Activated CD4-positive, alpha-beta memory T cell treated with anti-CD3 and anti-CD28 coated beads, Interleukin-2, amount 10 ng/mL, durations not matched to agents 7 days and 5 days (primary cell): ENCODE measurements at places on chromosomes 6 and 20.
A peak's percentile ranks its signal among the peaks of the same experiment; 100 is the strongest.

- H3K4me1 ChIP-seq, result peaks cover 22% of the 10 kb centered on the region
- H3K27me3 ChIP-seq, result peaks cover 30% of the 10 kb centered on the region
- H3K4me3 ChIP-seq, result no peak overlapping the region
- no peak overlapping the region for H3K27ac ChIP-seq
Observed at GRCh38 chr6:52213127-52213526, 27.0 kb downstream of the IL17A start.

DNA sequence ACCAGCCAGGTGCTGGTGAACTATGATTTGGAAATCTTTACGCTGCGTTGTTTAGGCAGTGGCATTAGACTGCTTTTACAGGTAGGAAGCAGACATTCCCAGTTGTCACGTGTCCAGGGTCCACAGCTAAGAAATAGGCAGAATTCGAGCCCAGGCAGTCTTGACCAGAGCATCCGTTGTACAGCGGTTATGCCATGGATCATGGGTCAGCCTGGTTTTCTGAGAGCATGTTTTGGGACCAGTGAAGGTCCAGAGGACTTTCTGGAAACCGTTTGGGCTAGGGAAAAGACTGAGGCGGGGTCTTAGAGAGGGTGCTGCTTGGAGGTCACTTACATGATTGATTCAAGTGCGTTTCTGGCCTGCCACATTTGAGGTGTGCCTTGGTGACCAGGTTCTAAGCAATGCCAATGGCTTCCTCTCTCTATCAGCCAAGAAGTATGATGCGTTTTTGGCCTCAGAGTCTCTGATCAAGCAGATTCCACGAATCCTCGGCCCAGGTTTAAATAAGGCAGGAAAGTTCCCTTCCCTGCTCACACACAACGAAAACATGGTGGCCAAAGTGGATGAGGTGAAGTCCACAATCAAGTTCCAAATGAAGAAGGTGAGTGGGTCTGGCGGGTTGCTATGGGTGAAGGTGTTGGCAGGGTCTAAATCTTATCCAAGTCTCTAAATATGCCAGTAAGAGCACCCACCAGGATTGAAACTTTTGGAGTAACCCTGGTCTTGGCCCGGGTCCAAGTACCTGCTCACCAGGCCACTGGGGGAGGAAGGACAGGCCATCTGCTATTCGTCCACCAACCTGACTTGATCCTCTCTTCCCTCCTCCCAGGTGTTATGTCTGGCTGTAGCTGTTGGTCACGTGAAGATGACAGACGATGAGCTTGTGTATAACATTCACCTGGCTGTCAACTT, 1.8 kb downstream of the RPL10A start:
- H3K27me3 ChIP-seq, result no peaks in the 10 kb centered on the region
- no peak for DNase-seq
- H3K4me1 ChIP-seq, result peaks cover 40% of the 10 kb centered on the region

GRCh38 chr20:31760519-31761240, 21.6 kb downstream of the TPX2 start:
- no peaks in the 10 kb centered on the region for H3K27me3 ChIP-seq
- H3K36me3 ChIP-seq, result peaks cover 73% of the 10 kb centered on the region
- no peak overlapping the region for H3K27ac ChIP-seq
- H3K4me3 ChIP-seq, result no peak overlapping the region
- DNase-seq, result no peak

DNA sequence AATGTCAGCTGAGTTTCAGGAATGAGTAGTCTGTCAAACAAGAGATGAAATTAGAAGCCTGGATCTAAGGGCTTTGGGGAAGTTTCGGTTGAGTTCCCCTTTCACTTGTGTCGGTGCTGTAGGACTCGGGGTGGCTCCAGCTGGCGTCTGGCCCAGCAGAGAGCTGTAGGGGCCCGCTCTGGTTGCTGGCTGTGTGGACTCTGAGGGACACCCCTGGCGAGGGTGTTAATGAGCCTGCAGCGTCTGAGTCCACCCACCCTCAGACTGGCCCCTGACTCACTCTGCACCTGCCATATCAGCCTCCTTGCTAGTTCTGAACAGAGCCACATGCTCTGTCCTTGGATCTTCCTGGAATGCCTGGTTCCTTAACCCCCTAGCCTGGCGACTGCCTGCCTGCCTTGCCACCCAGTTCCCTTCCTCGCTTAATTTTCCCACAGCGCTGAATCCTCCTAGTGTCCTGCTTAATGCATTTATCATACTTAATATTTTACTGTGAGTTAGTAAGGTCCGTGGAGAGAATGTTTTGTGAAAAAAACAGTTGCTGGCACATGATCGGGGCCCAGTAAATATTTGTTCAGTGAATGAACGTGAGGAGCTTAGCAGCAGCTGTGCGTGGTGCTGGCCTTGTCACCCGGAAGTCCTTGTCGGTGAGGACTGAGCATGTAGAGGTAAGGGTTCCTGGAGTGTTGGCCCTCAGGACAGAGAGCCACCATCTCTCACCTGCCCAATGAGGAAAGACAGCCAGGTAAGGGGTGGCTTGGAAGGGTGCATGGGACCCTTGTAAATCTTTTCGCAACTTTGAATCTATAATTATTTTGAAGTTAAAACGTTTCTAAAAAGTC, 1.6 kb downstream of the DNAJC5 start:
- H3K27me3 ChIP-seq, result no peaks in the 10 kb centered on the region
- peak overlapping the region; percentile 95 for H3K4me3 ChIP-seq
- DNase-seq, result peak; percentile 42
- peaks cover 33% of the 10 kb centered on the region for H3K36me3 ChIP-seq
- peaks cover 52% of the 10 kb centered on the region for H3K4me1 ChIP-seq
- H3K27ac ChIP-seq, result peak overlapping the region; percentile 99

- H3K4me3 ChIP-seq, result no peak overlapping the region
- no peaks in the 10 kb centered on the region for H3K27me3 ChIP-seq
- peaks cover 5% of the 10 kb centered on the region for H3K36me3 ChIP-seq
- DNase-seq, result no peak
- H3K4me1 ChIP-seq, result peaks cover 14% of the 10 kb centered on the region
- H3K27ac ChIP-seq, result no peak overlapping the region
Observed at GRCh38 chr20:18739751-18740166, 73.8 kb upstream of the SCP2D1 start.

GRCh38 chr6:73742433-73742832, 46.4 kb downstream of the CD109 start:
- H3K4me3 ChIP-seq, result no peak overlapping the region
- no peaks in the 10 kb centered on the region for H3K27me3 ChIP-seq
- peaks cover 8% of the 10 kb centered on the region for H3K4me1 ChIP-seq

DNA sequence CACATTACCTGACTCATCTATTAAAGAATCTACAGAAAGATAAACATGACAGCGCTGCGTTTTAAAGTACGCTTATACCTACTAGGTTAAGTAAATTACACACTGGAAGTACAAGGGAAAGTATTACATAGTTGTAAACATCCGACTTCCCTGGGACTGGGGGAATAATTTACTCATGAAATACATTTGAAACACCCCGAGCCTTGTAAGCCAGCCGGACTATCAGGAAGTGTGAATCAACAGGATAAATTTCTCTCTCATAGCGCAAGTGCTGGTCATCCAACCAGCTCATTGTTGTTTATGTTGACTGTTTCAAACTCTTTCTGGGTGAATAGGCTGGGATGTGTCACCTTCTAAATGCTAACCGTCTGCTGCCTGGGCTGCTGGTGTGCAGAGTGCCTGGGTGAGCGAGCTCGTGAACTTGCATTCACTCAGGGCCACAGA, 4.9 kb downstream of the BMP6 start:
- no peak for DNase-seq
- H3K4me1 ChIP-seq, result peaks cover 18% of the 10 kb centered on the region
- H3K36me3 ChIP-seq, result no peaks in the 10 kb centered on the region
- peaks cover 65% of the 10 kb centered on the region for H3K27me3 ChIP-seq

DNA sequence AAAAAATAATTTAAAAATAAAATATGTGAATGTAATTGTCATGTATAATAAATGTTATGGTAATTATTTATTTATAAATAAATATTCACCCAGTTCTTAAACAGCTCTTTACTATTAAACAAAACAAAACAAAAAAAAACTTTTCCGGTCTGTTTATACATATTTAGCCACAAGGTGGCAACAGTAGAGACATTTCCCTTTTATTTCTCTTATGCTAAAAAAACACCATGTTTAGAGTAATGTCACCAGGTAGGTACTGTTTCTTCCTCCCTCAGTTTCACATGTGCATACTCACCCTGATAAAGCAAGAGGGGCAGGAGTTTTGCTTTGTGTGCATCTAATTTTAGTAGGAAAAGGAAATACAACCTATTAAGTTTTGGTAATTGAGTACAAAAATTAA, 610.4 kb upstream of the IMPG1 start:
- DNase-seq, result no peak
- H3K36me3 ChIP-seq, result no peaks in the 10 kb centered on the region
- no peaks in the 10 kb centered on the region for H3K27me3 ChIP-seq
- H3K4me3 ChIP-seq, result no peak overlapping the region
- H3K27ac ChIP-seq, result no peak overlapping the region

GRCh38 chr6:101741474-101742171, 348.1 kb downstream of the GRIK2 start:
- H3K4me3 ChIP-seq, result no peak overlapping the region
- no peak overlapping the region for H3K27ac ChIP-seq
- no peaks in the 10 kb centered on the region for H3K27me3 ChIP-seq
- no peaks in the 10 kb centered on the region for H3K4me1 ChIP-seq
- H3K36me3 ChIP-seq, result no peaks in the 10 kb centered on the region

DNA sequence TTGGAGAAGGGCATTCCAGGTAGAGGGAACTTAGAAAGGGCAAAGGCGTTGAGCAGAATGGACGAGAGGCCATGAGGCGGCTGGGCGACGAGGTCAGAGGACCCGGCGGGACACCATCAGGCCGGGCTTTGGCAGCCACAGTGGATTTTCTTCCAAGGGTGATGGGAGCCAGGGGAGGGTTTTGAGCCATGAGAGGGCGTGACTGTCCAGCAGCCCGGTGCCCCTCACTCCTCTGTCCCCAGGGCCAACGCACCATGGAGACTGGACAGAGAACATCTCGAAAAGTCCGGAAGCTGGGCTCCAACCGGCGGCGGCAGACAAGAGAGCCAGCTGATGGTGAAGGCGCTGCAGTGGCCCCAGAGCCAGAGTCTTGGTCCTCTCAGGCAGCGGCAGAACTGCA, 6.4 kb downstream of the RAB44 start:
- no peak overlapping the region for H3K4me3 ChIP-seq
- no peak for DNase-seq
- H3K27ac ChIP-seq, result no peak overlapping the region

DNA sequence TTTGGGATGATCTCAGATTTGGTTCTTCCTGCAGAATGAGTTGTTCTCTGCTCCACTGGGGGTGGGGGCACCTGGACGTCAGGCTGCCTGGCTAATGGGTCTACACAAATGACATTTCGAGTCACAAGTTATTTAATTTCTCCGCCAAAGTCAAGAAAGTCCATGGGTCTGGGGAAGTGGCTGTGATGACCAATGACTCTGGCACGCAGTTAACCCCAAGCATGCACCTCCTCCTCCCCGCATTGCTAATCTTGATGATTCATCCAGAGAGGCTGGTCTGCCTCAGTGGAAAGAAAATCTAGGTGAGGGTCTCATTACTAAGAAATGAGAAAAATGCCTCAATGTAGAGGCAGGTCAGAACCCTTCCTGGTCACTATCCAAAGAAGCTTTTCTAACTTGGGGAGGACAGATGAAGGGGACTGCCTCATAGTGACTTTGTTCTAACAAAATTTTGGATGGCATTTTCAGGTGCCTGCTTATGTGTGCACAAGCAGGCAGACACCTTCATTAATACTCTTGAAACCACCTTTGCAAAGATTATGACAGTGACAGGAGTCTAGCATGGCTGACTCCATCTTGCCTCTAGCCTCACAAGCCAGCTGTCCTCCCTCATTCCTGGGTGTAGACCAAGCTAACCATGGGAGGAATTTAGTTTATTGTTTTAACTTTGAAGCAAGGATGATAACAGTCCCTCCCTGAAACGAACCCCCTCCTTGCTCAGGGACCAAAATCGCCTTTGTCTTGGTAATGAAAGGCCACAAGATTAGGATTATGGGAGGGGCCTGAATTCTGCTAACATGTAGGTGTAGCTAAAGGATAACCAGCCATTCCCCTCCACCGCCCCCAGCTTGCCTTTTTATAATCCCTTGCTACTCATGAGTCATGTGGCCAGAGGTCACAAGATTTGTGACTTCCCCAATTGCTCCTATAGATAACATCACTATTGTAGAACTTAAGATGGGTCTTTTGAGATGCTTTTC, 98.6 kb upstream of the MRPS10 start:
- peak overlapping the region; percentile 55 for H3K27ac ChIP-seq
- H3K27me3 ChIP-seq, result no peaks in the 10 kb centered on the region
- no peak for DNase-seq
- peaks cover 68% of the 10 kb centered on the region for H3K4me1 ChIP-seq

GRCh38 chr6:43119482-43119881, 43.4 kb downstream of the PTK7 start:
- H3K4me3 ChIP-seq, result no peak overlapping the region
- DNase-seq, result no peak
